ENCODE measurements at places on chromosomes 2 and 18.
A peak's percentile ranks its signal among the peaks of the same experiment; 100 is the strongest.

DNA sequence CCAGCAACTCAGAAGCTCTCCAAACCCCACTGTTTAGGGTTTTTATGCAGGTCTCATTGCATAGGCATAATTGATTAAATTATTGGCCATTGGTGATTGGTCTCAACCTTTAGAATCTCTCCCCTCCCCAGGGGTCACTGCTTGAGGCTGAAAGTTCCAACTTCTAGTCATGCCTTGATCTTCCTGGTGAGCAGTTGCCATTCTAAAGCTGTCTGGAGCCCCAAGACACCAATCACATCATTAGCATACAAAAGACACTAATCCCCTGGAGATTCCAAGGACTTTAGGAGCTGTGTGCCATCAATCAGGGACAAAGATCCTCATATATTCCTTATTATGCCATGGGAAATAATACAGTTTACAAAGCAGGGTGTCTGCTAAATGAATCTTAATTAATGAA is 863.4 kb upstream of the KLHL29 start:
- DNase-seq, result no peak

- DNase-seq, result no peak
Observed at GRCh38 chr18:65659912-65660311, 90.9 kb upstream of the CDH7 start.

GRCh38 chr2:212926940-212927339 is 224.5 kb downstream of the IKZF2 start:
- no peak for DNase-seq

GRCh38 chr2:232027530-232027929 is 66.0 kb downstream of the DIS3L2 start:
- DNase-seq, result no peak

DNA sequence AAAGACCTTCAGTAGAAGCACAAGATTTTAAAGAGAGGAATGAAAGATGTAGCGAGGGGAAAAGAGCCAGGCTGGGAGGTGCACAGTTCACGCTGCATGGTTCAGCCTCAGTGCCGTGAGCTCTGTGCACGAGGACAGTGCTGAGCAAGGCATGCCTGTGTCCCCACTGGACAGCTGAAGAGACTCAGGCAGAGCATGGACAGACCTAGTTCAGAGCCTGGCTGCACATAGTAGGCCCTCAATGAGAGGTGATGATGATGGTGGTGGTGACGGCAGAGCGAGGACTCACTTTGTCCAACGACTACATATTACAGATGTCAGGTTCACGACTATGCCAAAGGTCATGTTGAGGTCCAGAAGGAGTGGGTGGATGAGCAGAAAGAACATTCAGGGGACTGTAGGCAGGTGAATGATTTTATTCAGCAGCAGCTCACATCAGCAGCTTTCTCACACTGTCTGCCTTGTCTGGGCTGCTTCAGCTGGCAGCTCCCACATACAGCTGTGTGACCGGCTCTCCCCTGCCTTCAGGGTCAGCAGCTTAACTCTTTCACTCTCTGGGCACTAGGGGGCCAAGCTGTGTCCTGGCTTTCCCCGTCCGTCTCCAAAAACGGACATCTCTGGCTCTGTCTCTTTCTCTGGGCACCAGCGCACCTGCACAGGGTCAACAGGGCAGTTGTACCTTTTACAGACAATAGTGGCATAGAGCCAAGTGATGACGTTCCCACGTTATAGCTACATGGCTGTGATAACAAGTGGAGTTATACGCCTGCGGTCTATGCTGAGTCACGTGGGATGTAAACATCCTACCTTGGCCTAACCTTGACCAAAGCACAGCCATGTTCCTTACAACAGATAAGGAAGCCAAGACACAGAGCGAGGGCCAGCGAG is 128.8 kb upstream of the MSH6 start:
- peak; percentile 75 for DNase-seq

DNA sequence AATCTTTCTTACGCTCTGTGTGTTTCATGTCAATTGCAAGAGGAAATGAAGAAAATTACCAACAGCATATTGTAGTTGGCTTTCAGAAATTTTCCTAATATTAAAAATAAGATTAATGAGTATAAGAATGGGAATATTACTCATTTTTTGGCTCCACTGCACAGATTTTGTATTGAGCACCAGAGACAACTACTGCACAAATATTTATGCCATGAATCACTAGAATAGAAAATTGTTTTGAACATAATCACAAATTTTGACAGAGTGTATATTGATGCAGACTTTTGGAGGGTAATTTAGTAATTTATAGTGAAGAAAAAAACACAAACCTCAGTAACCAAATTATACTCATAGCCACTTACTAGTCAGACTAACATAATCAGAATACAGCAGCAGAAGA is 118.3 kb downstream of the DOK6 start:
- no peak for DNase-seq

GRCh38 chr2:187574969-187575750 is 20.9 kb upstream of the TFPI start:
- no peak for DNase-seq

GRCh38 chr2:46549166-46549844 is 69.9 kb downstream of the TMEM247 start:
- no peak for DNase-seq

DNA sequence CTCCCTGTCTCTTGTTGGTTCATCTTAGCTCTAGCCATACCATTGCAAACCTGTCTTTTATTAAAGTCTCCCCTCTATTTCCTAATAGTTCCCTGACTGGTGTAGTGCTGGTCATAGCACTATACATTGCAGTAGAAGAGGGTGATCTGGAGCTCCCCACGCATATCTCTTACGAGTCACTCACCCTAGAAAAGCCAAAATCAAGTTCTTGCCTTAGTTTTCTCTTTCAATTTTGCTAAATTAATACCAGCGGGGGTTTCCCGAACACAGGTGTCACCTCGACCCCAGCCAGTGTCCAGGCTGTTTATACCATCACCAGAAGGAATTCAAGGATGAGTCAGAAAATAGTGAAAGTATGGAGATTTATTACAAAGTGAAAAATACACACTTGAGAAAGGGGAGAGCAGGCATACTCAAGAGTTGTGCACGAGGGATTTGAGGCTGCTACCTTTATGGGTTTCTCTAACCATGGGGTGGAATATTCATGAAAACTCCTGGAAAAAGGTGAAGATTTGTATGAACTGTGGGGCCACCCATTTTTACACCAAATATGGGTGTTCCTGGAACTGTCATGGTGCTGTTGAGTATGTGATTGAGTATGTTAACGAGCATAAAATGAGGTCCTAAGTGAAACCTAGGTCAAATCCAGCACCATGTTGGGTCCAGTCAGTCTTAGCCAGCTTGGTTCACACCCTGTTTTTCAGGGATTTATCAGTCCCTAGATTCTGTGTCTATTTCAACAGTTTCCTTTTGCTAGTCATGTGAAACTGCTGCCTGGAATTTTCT is 20.2 kb downstream of the PROKR1 start:
- no peak for DNase-seq

- no peak for DNase-seq
Observed at GRCh38 chr2:174571669-174572323, 25.8 kb downstream of the WIPF1 start.

GRCh38 chr2:24548058-24548457 is 57.0 kb downstream of the NCOA1 start:
- no peak for DNase-seq

DNA sequence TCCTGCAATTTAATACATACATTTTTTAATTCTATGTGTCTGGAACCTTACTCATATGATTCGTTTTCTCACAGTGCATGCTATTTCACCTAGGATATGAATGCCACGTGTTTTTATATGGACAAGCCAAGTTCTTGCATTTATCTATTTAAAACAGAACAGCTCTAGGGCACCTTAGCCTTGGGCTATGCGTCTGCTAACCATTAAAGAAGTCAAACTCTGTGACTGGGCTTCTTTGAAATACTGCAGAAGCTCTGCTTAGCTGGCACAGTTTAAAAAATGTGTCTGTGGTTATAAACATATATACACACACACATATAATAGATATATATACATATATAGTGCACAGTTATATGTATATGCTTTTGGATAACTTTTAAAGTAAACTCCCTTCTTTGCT is 890.8 kb upstream of the KLHL29 start:
- no peak for DNase-seq

- DNase-seq, result no peak
Observed at GRCh38 chr2:208250388-208250787, 4.5 kb downstream of the IDH1 start.

DNA sequence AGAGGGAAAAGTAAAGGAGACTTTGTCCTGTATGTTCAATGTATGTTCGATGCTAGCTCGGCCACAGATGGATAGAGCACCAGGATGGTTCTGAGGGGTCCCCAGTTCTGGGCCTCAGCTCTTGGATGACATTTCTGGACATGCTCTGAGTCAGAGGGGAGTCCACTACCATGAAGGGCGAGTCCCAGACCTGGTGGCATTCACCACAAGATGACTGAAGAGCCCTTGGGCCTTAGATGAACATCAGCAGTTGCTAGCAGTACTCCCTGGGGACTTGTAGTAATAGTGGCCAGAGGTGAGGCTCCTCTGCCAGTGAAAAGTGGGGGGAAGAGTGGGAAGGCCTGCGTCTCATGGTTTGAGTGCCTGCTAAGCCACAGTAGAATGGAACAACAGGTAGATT is 109.5 kb downstream of the GRB14 start:
- DNase-seq, result no peak

DNA sequence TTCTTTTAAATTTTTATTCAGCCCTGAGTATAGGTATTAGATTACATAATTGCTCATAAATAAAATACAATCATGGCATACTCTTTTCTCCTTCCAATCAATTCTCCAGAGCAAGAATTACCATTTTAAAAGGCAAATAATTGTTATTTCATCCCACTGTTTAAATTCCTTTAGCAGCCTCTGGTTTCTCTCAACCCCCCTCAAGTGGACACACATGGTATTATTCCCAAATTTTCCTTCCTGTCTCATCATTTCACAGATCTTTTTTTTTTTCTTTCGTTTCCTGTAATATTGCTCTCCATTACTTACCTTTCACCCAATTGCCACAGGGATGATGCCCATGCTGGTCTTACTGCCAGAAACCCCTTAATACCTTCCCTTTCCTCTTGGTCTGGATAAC is 385.2 kb downstream of the RIT2 start:
- no peak for DNase-seq

- no peak for DNase-seq
Observed at GRCh38 chr2:2879781-2880180, 497.8 kb downstream of the EIPR1 start.

DNA sequence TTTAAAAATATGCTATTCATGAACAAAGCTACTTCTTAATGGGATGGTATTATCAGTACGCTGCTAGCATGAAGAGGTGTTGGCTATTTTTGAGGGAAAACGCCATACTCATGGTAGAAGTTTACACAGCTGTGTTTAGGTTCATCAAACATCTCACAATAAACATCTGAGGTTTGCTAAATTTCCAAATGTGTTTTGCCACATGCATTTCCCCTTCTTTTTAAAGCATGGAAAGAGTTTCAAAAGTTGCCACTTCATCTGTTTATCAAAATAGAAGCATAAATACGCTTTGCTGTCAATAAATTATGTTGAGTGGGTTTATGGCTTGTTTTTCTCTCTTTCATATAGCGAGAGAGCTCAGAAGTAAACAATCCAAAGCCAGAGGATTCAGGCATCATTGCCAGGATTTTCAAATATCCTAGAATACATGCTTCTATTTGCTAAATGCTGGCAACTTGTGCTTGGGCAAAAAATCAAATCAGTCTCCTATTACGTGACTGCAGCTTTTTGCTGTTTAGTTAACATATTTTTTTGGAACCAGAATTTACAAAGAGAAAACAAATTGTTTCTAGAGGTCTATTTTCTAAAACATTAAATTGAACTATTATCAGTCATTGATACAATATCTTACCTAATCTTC is 1919.9 kb upstream of the LRRTM1 start:
- DNase-seq, result no peak

GRCh38 chr18:74609535-74609934 is 11.9 kb downstream of the ZNF407 start:
- no peak for DNase-seq

- peak; percentile 82 for DNase-seq
Observed at GRCh38 chr2:237590272-237591140, at the start of gene RAB17. TSS of gene RAB17 (minus strand) at chr2:237590734. CDS start at chr2:237586154, 4,580 bp downstream.

- no peak for DNase-seq
Observed at GRCh38 chr2:54750040-54750439, 26.6 kb downstream of the EML6 start.

DNA sequence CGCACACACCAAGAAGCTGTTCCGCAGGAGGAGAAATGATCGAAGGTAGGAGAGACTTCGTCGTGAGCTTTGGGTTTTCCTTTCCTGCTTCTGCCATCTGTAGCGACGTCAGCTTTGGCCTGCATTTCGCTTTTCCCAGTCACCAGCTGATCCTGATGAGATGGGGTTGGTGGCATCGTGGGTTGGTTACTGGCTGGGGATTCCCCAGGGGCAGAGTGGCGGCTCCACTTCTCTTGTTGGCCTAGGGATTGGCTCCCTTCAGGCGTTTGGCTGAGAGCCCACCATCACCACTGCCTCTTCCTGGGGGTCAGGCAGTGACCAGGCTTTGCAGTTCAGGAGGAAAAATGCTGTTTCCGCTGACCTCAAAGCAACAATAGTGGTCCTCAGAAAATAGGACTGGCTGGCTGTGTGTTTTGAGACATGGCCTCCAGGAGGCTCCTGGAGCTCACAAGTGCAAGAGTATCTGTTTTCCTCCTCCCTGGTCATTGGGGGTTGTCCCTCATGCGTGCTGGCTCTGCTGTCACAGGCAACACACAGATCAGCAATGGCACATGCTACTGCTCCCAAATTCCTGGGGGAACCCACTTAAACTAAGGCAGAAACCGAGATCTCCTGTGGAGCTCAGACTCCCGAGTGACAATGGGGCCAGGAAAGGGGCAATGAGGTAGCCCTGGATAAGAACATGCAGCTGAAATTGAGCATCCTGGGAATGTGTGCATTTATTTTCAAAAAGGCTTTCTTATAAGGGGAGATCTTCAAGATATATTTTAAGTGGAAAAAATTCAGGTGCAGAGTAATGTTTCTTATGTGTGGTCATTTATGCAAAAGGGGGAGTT is 173.0 kb downstream of the CTIF start:
- peak; percentile 25 for DNase-seq

DNA sequence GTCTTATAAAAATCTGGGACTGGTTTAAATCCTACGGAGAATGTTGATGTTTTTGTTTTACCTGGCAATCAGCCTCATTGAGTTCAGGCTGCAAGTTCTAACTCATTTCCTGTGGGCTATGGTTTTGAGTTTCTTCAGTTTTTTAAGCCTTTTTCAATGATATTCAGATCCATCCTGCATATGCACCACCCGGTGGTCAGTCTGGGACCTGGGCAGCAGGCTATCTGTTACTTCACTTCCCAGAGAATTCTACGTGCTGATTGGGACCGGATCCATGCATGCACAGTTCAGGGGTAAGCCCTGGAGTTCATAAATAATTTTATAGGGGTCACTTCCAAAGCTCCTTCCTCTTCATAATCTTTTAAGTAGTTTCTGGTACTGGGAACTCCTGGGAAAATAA is 339.2 kb upstream of the HNRNPA3 start:
- no peak for DNase-seq

GRCh38 chr2:219629976-219630695 is 2.7 kb downstream of the SLC4A3 start:
- DNase-seq, result no peak

DNA sequence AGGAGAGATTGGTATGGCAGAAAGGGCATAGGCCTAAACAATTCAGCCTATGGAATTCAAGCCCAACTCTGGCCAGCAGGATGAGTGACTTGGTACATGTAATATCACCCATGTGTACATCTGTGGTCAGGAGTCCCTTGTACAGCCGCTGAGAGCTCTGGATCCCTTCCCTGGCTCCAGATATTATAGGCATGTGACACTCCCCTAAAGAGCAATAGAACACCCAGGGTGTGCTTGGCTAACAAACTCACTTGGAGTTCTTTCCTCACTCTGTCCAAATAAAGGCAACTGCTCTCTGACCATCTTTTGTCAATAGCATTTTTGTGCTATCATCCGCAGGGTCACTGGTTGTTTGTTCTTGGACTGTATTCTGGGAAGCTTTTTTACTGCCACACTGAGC is 197.4 kb upstream of the NCKAP5 start:
- DNase-seq, result no peak

Measured in DMS79 treated with DMSO at 0.1 percent for 48 hours (cell line).